ENCODE measurements at places on chromosomes 7 and 10.

- DNase-seq, result no peak
Measured at GRCh38 chr10:26914898-26915297, 54.1 kb upstream of the ABI1 start.

DNA sequence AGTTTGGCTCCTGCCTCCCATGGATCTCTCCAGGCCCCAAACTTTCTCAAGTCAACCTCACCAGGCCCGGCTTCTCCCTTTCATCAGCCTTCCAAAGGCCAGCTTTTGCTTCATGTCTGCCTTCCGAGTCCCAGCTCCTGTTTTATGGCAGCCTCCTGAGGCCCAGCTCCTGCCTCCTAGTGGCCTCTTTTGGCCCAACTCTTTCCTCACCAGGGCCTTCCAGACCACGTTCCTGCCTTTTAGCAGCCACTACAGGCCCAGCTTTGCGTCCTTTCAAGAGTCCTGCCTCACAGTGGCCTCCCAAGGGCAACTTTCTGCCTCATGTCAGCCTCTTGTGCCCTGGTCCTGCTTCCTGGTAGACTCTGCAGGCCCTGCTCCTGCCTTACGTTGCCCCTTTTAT is 15.3 kb upstream of the TMEM248 start:
- DNase-seq, result no peak

GRCh38 chr7:116461500-116461899 is 38.0 kb upstream of the CAV2 start:
- DNase-seq, result no peak

GRCh38 chr7:44196450-44196872 is 4.3 kb upstream of the YKT6 start:
- DNase-seq, result peak; percentile 67

- no peak for DNase-seq
Measured at GRCh38 chr7:41459183-41459582, 243.7 kb downstream of the INHBA start.

GRCh38 chr10:96235326-96236089 is 35.9 kb downstream of the BLNK start:
- DNase-seq, result no peak

- DNase-seq, result no peak
Measured at GRCh38 chr10:3347413-3348182, 175.0 kb upstream of the PITRM1 start.

DNA sequence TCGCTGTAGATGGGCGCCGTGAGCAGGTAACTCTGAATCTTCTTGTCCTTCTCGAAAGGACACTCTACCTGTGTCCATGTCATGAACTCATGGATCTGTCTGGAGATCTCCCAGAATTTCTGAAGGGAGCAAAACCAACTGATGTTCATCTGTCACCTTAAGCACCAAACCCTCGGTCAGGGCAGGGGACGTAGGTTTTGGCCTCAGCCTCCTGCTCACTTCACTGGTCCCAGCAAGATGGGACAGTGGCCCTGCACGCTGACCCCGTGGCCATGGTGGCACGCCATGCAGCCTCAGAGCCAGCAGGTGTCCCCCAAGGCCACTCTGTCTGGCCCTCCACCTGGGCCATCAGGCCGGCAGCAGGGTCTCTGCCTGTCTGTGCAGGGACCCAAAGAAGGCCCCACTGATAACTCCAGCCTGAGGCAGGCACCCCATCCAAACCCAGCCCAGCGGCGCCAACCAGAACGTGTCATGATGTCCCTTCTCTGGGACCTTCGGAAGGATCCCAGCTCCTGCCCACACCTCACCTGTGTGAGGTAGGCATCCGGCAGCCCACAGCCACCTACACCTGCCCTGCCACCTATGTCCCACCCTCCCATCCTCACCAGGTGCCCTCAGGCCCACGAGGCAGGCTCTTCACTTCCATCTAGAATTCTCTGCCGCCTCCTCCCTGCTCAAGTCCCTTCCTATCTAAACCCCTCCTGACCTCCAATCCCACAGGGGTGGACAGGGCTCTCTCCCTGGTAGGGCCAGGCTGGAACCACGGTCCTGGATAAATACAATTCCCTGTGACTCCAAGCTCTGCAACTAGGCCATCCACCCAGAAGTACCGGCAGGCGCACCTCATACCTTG is 59.0 kb downstream of the CSGALNACT2 start:
- no peak for DNase-seq

DNA sequence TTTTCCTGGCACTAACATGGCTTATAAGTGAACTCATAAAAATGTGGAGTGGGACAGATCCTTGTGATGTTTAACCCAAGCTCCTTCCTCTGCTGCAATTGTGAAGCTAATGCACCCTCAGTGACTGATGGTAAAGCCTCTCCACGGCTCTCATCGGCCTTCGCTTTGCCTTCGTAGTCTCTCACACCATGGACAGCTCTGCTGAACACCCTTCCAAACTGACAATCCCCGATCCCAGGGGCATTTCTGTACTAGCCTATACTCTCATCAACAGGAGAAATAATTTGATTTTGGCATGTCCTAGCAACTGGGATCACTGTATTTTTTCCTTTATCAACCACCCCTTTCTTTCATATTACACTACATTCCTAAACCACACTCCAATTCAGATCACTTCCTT is 6.1 kb downstream of the ZNF777 start:
- DNase-seq, result no peak

GRCh38 chr10:88097092-88097516 is 233.7 kb downstream of the PTEN start:
- no peak for DNase-seq

- peak; percentile 8 for DNase-seq
Measured at GRCh38 chr10:60893231-60893630, 50.8 kb downstream of the RHOBTB1 start.

DNA sequence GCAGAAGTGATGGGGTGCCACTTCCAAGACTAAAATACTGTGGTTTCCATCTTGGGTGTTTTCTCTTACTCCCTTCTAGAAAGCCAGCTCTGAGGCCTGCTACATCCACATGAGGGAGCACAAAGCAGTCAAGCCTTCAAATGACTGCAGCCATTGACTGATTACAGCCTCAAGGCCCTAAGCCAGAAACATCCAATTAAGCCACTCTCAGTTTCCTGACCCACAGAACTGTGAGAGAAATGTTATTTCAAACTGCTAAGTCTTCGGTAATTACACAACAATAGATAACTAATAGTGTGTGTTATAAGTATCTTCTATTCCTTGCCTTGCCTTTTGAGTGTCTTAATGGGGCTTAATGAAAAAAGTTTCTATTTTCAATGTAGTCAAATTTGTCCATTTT is 24.8 kb downstream of the BRAF start:
- no peak for DNase-seq

GRCh38 chr10:57830877-57831560 is 436.7 kb downstream of the IPMK start:
- DNase-seq, result no peak

DNA sequence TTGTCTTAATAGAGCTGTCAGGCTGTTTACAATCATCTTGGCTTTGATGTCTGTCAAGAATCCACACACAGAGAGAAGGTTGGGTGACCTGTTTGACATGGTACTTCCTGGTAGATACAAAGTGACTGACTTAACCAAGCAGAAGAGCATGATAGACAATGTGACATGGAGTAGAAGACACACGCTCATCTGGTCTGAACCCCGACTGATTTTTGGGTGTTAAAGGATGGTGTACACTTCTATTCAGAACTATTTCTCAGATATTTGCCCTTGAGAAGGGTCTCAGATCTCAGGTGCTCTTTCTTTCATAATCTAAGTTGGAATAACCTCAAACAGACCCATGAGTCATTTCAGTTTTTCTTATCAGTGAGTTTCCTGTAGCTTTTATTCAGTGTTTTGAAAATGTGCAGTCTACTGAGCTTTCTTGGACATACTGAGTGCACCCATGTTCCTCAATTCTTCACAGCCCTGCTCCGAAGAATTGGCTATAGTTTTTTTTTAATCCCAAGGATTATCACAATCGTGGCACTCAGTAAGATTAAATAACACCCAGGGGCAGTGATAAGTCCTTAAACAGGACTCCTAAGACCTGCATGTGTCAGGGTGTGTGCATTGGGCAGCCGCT is 46.4 kb upstream of the NXPH1 start:
- DNase-seq, result no peak

DNA sequence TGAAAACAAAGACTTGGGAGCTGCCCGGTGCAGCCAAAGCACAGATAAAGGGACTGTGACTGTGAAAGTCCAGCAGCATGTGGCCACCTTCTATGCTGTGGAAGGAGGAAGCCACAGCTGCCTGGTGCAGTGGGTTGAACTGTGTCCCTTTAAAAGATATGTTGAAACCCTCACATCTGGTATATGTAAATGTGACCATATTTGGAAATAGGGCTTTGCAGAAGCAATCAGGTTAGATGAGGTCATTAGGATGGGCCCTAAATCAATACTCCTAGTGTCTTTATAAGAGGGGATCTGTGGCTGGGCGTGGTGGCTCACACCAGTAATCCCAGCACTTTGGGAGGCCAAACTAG is 136.9 kb downstream of the GLI3 start:
- no peak for DNase-seq

DNA sequence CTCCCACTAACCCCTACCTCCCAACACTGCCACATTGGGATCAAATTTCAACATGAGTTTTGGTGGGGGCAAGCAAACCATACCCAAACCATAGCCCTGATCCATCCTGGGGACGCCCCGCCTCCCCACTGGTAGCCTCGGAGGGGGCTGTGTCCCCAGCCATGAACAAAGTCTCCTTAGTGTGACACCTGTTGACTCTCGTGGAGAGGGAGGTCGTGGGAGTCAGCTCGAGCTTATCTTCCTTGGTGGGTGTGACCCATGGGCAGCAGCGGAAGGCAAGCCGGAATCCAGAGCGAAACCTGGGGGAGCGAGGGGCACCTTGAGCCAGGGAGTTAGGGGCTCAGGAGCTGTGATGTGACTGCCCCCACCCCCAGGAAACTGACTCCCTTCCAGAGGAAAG is 11.9 kb downstream of the TACR2 start:
- DNase-seq, result no peak

GRCh38 chr10:34033078-34033477 is 698.6 kb upstream of the NRP1 start:
- no peak for DNase-seq

DNA sequence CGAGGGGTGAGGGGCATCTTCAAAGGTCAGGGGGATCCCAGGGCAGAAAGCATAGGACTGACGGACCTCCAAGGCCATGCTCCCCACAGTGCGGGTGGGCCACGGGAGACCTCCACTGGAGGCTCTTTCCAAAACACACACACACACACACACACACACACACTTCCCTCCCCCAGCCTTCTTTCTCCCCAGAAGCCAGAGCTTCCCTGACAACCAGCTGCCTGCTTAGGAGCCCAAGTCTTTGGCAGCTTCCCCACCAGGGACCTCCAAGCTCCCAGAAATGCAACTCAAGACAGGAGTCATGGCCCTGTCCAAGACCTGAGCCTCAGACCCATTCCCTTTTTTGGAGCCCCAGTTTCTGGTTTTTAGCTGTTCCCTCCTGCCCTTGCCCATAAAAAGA is 710 bp upstream of the C10orf105 start:
- DNase-seq, result no peak

GRCh38 chr7:20504060-20504459 is 111.4 kb upstream of the ABCB5 start:
- no peak for DNase-seq

- no peak for DNase-seq
Measured at GRCh38 chr10:68110027-68110426, 739 bp downstream of the MYPN start.

GRCh38 chr7:47602272-47603004 is 20.5 kb upstream of the TNS3 start:
- DNase-seq, result no peak

- DNase-seq, result no peak
Measured at GRCh38 chr10:47167591-47167990, 132.4 kb upstream of the GDF10 start.

- no peak for DNase-seq
Measured at GRCh38 chr10:107502229-107502985, 337.9 kb upstream of the SORCS1 start.

DNA sequence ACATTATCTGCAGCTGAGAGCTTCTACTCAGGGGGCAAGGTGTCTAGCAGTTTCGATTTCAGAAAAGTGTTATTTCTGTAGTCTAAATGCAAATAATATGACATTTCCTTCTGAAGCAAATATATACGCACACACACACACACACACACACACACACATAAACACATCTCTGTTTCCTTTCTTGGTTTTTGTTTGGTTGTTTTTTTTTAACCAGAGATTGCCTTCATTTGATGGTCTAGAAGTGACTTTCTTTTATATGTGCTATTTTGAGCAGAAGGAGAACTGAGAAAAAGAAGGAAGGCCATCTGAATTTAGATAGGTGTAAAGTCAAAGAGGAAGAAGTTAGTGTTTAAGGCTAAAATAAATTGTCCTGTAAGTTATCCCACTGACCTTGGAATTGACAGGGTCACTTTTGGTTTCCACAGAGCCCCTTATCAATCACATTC is 142.2 kb downstream of the TRIL start:
- no peak for DNase-seq

DNA sequence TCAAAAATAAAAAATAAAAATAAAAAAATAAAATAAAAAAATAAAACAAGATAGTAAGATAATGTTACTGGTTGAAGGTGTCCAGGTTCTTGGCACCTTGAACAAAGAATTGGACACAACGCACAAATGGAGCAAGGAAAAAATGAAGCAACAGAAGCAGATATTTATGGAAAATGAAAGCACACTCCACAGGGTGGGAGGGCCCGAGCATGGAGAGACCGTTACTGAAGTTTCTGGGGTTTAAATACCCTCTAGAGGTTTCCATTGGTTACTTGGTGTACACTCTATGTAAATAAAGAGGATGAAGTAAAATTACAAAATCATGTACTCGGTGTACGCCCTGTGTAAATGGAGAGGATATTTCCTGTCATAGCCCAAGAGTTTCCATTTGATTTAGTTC is 15.7 kb upstream of the PFKP start:
- DNase-seq, result no peak

DNA sequence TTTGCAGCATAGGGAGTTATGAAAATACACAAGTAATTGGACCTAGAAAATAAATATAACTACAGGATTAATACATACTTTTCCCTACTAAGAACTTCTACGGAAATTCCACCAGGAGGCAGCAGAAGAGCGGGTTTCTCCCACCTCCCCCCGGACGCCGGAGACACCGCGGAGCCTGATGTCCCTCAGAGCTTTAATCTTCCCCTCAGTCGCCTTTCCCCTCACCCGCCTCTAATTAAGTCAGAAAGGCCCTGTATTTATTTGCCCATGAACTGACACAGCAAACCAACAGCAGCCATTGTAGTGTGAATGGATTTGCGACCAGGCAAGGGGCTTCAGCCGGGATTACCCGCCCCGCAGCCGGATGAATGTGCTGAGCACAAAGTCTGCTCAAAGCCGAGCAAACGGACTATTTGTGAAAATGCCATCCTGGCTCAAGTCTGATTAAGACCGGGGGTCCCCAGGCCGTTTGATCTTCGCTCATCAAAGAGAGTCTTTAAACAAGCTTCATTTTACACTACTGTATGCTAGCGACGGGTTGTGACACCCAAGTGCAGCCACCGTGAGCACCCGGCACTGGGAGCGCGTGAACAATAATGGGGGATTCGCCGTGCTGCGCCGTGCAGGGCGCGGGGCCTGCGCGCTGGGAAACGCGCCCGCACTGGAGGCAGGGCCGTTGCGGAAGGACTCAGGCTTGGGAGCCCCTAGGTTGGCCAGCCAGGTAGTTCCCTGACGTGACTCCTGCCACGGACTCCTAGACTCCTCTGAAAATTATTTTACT is 5.6 kb upstream of the DKK1 start:
- peak; percentile 48 for DNase-seq

GRCh38 chr7:156155988-156156733 is 343.9 kb upstream of the SHH start:
- no peak for DNase-seq
